ENCODE measurements at places on chromosomes 11 and 22.

GRCh38 chr11:456533-456932 is 6.5 kb downstream of the PTDSS2 start:
- DNase-seq: no peak

GRCh38 chr22:26707581-26707980 is 50.2 kb downstream of the MIAT start:
- DNase-seq: no peak

DNA sequence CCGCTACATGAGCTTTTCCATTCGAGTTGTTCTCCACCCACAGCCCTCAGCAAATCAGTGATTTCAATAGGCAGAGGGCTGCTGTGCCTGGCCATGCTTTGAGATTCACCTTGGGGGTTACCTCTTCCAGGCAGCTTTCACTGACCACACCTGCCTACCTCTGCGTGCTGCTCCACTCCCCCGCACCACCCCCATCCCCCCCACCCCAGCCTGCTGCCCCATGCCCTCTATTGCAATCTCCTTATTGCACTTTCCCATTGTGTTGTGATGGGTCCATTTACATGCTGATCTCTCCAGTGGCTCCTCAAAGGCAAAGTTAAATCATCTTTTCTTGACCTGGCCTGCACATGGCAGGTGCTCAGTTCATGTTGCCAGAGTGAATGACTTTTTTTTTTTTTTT is 18.0 kb upstream of the POLA2 start:
- no peak for DNase-seq

- DNase-seq: no peak
Observed at GRCh38 chr11:113201054-113201818, 113.1 kb upstream of the TTC12 start.

DNA sequence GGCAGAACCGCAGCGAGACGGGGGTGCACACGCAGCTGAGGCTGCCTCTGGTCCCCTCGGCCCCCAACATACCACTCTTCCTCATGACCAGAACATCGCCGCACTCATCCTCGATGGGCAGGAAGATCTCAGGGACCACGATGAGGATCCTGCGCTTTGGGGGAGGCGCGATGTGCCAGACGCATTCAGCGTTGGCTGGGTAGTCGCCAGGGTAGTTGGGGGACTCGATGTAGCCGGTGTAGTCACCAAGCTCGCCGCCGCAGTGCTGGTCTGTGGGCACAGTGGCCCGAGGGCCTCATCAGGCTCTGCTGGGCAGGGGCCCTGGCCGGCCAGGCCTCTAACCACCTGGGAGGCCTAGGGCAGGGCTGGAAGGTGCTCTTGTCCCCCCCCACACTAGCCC is 23.0 kb upstream of the TTLL12 start:
- DNase-seq: no peak

DNA sequence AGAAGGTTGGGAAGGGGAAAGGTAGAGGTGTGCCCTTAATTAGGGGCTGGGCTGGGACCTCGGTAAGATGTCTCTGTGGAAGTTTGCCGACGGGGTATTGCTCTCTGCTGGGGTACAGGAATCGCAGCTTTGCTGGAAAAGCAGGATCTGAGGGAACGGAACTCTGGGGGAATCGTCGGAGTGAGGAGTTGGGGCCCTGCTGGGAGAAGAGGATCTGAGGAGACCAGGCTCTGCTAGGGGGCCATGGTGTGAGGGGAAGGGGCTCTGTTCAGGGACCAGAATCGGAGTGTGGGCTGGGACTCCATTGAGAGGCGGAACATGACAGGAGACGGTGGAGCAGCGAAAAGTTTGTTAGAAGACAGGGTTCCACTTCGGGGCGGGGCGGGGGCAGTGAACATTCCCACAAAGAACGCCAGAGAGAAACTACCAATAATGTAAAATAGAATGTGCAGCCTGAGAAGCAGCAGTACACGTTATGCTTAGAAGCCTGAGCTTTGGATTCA is 456 bp downstream of the AAMDC start:
- DNase-seq: no peak

DNA sequence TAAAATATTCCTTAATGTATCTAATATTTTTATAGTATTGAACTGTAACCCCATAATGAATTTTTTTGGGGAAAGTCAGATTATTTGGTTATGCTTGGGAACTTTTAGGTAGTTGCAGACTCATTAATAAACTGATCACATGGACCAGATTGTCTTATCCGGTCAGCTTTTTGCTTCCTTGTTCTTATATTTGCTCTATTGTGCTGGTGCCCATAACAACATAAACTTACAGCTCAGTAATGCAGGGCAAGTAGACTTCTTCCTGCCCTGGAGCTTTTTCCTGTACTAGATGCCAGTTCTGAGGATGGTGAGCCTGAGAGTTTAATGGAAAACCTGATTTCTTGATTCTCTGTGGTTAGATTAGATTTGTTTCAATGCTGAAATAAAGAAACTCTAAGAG is 53.2 kb downstream of the MTMR3 start:
- DNase-seq: no peak

DNA sequence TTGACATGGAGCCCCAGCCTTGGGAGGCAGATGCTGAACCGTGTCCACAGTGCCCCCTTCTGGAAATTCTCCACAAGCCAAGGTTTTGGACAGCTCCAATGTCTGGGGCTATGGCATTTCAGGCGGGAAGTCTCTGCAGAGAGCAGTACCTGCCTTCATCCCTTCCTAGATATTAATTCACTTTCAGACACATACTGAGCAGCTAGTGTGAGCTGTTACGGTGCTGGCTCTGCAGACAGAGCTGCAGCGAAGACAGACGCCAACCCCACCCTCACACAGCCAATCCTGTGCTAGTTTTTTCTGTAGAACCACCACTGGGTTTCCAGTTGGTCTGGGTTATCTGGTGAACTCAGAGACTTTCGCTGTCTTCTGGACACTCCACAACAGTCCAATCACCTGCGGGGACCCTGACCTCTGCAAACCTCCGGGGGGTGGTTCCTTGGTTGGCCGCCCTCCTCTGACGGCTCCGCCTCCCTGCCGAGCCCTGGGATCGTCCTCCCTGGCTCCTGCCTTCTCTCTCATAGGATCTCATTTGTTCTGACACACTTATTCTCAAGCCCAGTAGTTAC is 9.1 kb downstream of the LMF2 start:
- DNase-seq: peak; percentile 40

DNA sequence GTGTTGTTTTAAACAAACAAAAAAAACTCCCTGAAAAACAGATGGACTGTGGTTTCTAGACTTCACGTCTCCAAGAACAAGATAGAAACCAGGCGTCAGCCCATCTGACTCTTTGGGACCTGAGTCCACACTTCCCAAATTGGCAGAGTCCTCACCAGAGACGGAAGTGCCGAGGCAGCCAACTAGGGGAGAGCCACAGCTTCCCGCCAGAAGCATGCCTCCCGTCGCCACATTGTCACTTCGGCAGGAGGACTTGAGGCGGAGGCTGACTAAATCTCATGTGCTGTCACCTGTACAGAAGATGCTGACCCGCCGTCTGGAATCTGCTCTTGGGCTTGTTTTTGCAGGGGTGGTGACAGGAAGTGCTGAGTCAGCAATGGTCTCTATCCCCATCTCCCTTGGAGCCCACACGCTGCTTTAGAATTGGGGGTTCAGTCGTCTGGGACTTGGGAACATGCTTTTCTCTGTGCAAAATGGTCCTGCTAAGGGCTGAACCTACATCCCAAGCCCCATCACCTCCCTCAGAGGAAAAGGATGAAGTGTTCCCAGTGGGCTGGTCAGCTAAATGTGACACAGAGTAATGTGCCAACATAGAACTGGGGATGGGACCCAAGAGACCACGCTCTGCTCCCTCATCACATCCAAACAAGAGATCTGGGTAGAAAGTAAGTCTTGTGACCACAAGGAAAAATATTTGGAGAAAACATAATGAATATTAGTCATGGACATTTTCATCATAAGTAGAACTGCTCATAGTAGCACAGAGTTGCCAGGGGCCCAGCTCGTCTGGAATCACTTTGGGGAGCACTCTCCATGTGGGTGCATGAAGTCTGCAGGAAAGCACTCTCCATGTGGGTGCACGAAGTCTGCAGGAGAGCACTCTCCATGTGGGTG is 152.9 kb downstream of the SNX19 start:
- no peak for DNase-seq

DNA sequence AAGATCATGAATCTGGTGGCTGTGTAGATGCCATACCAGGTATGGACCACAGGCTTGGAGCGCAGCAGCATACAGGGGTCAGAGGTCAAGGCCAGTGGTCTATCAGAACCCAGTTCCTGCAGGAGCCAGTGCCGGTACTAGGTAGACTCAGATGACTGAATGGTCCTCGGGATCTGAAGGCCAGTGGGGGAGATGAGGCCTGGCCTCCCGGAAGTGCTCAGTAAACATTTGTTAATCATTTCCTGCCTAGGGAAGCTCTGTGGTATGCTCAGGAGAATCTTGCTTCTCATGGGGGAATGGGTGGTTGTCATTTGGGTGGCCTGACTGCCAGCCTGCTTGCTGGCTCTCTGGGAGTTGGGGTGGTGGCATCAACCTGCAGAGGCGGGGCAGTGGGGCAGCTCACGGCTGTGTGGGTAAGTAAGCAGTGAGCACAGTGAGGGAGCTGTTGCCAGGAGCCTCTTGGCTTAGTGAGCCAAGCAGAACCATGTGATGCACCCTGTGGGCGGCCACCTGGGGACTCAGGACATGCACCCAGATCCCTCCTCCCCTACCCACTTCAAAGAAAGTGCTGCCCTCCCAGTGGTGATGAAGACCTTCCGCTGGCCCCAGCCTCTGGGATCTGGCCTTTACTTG is 33.0 kb downstream of the PTPRJ start:
- DNase-seq: peak; percentile 22

DNA sequence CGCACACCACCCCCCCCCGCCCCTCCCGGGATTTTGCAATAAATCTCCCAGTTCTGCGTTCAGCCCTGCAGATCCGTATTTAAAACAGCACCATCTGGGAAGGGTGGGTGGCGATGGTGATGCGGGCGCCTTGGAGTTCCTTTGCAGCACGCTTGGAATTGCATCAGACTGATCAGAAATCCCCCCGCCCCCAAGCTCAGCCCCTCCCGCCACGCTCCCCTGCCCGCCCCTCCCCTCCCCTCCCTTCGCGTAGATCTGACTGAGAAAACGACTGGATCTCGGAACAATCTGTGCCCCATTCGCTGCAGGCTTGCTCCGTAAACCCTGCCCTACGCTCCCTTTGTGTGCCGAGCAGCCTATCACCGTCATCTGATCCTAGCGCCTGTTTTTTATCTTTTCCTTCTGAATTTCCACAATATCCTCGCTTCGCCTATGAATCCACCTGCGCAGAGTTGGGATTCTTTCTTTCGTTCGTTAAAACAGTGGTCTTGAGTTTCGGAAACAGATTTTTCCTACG is 18.1 kb upstream of the BDNF start:
- no peak for DNase-seq

DNA sequence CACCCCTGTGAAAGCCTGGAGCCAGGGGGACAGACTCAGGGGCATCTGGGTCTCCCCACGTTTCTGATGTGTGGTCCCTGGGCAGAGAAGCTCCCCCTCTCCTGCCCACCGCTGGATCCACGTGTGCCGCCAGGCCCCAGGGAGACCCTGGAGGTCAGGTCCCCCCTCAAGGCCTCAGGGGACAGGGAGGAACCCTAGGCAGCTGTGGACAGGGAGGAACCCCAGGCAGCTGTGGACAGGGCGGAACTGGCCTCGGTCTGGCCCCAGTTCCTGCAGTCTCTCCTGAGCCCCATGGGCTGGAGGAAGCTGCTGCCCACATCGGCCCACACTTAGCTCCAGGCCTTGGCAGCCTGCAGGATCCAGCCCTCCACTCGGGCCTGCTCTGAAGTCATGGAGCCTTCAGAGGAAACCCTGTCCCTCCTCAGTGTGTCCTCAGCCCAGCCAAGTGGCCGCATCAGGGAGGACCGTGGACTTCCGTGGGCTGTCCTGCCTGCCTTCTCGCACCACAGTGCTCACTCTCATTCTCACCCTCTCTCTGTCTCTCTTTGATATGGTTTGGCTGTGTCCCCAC is 127.7 kb downstream of the BRD1 start:
- no peak for DNase-seq

DNA sequence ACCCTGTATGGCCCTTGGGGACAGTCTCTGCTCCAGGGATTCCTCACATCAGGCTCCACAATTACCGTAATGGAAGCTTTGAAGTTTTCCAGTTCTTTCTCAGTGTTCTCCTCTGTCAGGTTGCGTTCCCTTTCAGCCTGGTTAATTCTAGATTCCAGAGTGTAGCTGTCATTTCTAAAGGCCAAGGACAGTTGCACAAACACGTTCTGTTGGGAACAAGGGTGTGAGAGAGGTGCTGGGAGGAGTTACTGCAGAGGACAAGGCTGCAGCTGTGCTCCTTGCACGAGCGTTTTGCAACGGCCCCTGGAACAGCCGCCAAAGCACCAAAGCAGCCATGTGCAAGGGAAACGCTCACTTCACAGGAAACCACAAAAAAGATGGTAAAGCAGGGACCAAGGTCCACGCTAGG is 35.9 kb upstream of the LYVE1 start:
- no peak for DNase-seq

DNA sequence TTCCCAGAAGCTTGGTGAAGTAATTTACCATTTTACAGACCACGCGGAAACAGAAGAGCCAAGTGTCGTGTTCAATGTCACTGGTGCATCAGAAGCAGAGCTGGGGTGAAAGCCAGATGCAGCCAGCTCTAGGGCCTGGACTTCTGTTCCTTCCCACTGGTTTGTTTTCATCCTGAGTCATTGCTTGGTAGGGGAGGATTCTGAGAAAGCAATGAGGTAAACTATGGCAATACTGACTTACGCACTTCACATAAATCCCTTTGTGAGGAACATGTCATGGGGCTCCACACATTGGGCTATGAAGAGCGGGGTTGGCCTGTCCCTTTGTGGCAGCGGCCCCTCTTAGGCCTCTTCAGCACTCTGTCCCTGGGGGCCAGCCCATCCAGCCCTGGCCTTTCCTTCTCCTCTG is 52.4 kb upstream of the RBFOX2 start:
- DNase-seq: no peak

Data from stimulated activated CD4-positive, alpha-beta T cell treated with anti-CD3 and anti-CD28 coated beads, Interleukin-15, amount 100 ng/mL, for 1 hour (primary cell).